Stimulated activated naive CD4-positive, alpha-beta T cell (primary cell): ENCODE measurements at places on chromosomes 7 and 10.

DNA sequence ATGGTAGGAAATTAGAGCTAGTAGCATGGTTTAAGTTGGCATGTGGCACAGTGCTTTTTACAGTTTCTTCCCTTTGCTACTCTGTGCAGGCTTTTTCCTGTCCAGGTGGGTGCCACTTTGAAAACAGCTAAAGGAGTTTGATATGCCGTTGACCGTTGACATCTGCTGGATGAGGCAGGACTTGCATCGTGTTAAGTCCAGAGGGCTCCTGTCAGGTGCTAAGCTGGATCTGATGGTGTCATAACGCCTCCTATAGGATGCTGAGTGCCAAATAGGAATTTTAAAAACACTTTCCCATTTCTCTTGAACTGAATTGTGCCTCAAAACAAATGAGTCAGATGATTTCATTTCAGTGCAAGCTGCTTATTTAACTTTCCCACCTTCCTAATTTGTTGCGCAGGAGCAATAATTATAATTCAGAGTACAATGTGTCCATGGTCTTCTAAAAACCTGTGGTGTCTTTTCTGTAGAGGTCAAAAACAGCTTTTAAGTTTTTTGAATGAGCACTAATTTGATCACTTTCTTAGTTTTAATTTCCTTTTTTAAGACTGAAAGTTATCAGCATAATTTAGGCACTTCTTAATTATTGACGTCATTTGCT lies 178.3 kb downstream of the CDCA7L start:
- no peak for DNase-seq

DNA sequence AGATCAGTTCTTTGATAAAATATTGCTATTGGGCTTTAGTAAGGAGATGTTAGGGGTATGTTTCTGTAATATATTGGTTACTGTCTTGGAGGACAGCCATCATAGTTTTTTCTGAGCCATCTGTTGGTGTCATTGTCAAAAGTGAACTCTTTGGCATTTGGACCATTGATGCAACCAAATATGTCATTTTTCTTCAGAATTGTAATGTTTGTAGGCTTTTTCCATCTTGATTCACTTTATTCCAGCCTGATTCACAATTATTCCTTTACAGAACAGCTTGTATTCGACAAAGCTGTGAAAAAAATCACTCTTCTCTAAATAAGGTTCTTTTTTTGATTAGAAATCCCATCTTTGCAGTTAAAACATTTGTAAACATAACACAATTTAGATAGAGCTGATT lies 37.4 kb downstream of the SMNDC1 start:
- no peak for DNase-seq

- no peak for DNase-seq
These were observed 14.6 kb downstream of the VOPP1 start for GRCh38 chr7:55557666-55558188.

- DNase-seq, result no peak
These were observed 745 bp upstream of the ORAI2 start for GRCh38 chr7:102432442-102433218.

DNA sequence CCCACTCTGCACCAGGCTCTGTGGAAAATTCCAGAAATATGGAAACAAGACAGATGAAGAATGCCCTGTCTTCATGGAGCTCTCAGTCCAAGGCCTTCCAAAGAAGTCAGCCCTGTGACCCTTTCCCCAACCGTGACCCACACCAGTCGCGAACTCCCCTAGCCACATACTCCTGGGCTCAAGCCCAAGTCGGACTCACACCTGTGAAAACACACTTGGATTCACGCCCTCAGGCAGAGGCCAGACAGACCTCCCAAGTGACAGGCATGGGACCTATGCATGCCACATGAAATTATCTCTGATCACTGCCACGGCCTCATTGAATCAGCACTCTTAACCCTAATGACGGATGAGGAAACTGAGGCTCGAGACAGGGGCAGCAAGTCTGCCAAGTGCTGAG lies 42.5 kb downstream of the ZCCHC24 start:
- DNase-seq, result no peak

- no peak for DNase-seq
These were observed 208.9 kb downstream of the ARL4A start for GRCh38 chr7:12896316-12896715.

DNA sequence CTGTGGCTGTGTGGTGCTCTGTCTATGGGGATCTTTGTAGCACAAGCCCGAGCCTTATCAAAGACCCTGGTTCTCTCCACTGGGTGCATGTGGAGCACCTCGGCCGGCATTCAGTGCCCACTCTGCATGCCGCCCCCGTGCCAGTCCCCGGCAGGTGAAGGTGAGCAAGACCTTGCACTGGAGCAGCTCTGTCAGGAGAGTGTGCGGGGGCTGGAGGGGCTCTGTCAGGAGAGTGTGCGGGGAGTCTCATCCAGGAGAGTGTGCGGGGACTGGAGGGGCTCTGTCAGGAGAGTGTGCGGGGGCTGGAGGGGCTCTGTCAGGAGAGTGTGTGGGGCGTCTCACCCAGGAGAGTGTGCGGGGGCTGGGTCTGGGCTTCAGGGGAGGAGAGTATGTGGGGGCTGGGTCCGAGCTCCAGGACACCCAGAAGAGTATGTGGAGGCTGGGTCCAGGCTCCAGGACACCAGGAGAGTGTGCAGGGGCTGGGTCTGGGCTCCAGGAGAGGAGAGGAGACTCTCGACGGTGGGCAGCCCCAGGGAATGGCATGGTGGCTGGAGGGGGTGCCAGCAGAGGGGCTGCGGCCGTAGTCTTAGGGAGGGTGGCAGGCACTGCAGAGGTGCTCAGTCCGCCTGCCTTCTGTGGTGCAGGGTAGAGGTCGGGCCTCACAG lies 40.8 kb downstream of the INPP5A start:
- no peak for DNase-seq

DNA sequence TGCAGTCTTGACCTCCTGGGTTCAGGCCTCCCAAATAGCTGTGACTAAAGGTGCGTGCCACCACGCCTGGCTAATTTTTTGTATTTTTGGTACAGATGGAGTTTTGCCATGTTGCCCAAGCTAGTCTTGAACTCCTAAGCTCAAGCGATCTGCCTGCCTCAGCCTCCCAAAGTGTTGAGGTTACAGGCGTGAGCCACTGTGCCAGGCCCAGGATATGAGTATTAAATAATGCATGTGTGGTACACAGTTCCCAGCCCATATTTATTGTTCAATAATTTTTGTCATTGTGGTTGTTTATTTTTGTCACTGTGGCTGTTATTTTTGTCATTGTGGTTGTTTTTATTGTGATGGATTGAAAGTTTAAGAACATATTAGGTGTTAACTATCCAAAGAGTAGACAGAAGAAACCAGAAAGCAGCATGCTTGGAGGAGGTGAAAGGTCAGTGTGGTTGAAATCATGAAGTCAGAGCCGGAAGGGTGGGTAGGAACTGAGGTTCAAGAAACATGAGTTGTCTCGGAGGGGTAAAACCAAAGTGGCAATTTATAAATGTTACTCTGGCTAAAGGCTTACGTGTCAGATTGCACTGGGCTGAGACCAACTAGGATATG lies 45.0 kb downstream of the MRC1 start:
- no peak for DNase-seq

GRCh38 chr10:108894402-108895301 lies 1028.7 kb downstream of the XPNPEP1 start:
- DNase-seq, result no peak

GRCh38 chr10:50585921-50586739 lies 37.6 kb downstream of the SGMS1 start:
- DNase-seq, result no peak

- DNase-seq, result no peak
These were observed 47.1 kb downstream of the NT5C2 start for GRCh38 chr10:103145860-103146466.

GRCh38 chr10:48744587-48744986 lies 59.9 kb downstream of the WDFY4 start:
- DNase-seq, result no peak

GRCh38 chr7:15086862-15087261 lies 184.3 kb upstream of the DGKB start:
- DNase-seq, result no peak

DNA sequence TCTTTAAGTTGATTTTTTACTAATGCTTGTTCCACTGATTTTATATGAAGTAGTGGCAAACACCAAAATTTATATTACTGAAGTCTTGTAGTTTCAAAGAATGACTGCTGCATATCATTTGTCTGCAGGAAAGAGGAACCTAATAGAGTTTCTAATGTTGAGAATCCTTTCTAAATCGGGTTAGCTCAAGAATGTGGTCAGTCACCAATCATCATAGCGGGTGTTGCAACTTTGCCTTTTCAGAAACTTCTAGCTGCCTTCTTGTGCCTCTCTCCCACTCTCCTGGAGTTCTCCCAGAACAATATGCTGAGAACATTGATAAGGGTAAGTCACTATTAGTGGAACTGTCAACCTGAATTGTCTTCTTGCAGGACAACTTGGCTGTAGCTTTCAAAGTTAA lies 524.8 kb upstream of the SORCS1 start:
- DNase-seq, result no peak

GRCh38 chr10:22259280-22259679 lies 41.5 kb upstream of the EBLN1 start:
- DNase-seq, result peak; percentile 14

- DNase-seq, result no peak
These were observed 23.0 kb upstream of the RET start for GRCh38 chr10:43053825-43054224.

DNA sequence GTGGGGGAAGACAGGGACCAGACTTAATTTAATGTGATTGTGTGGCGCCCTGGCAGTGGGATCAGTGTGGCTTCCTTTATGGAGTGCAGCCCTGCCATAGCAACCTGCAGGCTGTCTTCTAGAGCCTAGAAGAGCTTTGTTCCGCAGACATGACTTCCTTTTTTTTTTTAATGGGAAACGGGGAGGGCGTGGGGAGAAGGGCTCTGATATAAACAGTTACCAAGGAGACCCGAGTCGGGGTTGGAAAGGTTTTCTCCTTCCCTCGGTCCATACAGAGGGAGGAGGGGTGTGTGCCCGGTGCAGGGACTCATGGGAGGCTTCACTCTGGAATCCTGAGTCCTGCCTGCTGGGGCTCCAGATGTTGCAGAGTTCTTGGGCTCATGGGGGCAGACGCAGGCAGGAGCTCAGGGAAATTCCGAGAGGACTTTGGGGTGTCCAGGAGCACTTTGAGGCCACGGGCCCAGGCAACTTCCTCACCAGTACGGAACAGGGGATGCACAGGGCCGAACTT lies 26.9 kb downstream of the TMEM120A start:
- DNase-seq, result no peak

GRCh38 chr10:42476101-42476500 lies 162.3 kb downstream of the ZNF33B start:
- no peak for DNase-seq

DNA sequence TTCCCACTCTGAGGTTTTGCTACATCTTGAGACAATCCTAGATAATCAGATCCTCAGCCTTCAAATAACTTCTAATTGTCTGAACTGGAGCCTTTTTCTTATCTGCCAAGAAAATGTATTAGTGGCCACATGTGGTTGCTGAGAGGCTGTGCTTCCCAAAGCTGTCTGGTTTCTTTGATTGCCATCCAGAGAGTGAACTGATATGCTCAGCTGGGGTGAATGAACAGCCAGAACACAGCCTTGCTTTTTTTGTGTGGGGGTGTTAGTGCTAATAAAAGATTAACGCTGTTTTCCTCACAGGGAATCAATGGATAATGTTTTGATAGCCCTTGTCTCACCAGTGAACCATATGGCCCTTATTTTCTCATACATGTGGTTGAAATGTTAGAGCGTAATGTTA lies 66.9 kb downstream of the BBS9 start:
- no peak for DNase-seq

DNA sequence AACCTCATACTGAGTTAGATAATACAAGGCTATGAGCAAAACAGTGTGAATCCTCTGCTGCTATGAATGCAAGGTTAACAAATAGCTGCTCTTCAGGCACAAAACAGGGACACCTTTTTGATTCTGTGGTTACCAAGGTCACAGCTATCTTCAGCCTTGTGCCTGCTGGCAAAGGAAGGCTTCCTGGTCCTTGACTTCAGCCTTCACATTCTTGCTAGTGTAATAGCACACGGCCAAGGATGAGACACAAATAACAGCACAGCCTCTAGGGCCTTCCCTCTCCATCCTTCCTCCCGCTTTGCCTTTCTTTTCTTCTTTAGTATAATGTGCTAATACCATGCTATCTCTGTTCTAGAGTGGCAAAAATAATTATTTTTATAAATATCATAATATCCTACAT lies 130.6 kb upstream of the CAV2 start:
- DNase-seq, result no peak

DNA sequence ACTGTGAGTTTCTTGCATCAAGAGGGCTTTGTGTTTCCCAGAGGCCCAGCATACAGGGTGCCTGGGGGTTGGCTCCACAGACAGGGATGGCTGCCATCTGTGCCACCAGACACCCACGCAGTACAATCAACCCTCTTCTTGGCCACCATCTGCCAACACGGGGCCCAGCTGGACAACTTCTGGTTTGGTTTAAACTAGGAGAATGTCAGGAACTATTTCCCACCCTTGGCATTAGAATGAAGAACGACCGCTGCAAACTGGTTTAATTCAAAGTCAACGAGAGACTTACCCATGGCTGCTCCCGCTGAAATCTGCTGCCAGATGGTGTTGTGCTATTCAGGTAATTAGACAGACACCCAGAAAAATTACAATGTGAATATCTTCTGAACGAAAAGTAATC lies 27.8 kb downstream of the NMT2 start:
- DNase-seq, result no peak

GRCh38 chr10:12663863-12664262 lies 314.5 kb downstream of the CAMK1D start:
- DNase-seq, result no peak

DNA sequence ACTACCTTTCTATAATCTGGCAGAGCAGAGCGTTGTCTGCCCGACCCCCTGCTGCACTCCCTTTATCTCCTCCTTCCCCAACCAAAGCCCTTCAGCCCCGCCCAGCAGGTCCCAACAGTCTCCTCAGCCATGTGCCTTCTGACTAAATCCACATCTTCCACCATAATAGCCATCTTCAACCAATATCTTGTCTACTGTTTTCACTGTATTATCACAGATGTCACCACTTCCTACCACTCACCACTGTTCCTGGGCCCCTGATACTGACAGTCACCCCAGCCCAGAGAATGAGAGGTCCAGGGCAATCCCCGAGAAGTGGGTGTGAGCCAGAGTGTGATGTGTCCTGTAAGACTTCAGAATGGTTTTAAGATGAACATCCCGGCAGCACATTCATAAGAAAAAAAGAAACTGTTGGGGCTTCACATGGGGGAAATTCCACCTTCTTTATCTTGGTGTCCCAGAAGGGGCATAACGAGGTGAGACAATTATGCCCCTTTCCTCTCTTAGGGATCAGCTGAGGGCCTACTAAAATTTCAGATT lies 25.3 kb downstream of the CCDC6 start:
- no peak for DNase-seq

DNA sequence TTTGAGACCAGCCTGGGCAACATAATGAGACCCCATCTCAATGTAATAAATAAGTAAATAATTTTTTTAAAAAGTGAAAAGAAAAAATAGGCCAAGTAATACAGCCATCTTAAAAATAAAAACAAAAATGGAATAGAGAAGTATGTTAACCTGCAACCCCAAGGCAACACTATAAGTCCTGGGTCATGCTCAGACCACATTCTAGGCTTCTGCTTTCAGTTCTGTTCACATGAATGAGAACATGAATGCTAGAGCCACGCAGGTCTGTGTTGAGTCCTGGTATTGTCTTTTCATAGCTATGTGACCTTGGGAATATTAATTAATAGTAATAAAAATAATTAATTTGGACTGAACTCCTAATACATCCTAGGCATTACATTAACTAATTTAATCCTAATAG lies 284.0 kb downstream of the AUTS2 start:
- no peak for DNase-seq

- no peak for DNase-seq
These were observed 2.7 kb upstream of the PNLIPRP1 start for GRCh38 chr10:116587878-116588591.
